ENCODE measurements at places on chromosomes 7 and 10.
A peak's percentile ranks its signal among the peaks of the same experiment; 100 is the strongest.

- DNase-seq = no peak
Measured at GRCh38 chr10:58237014-58237834, 30.5 kb downstream of the IPMK start.

DNA sequence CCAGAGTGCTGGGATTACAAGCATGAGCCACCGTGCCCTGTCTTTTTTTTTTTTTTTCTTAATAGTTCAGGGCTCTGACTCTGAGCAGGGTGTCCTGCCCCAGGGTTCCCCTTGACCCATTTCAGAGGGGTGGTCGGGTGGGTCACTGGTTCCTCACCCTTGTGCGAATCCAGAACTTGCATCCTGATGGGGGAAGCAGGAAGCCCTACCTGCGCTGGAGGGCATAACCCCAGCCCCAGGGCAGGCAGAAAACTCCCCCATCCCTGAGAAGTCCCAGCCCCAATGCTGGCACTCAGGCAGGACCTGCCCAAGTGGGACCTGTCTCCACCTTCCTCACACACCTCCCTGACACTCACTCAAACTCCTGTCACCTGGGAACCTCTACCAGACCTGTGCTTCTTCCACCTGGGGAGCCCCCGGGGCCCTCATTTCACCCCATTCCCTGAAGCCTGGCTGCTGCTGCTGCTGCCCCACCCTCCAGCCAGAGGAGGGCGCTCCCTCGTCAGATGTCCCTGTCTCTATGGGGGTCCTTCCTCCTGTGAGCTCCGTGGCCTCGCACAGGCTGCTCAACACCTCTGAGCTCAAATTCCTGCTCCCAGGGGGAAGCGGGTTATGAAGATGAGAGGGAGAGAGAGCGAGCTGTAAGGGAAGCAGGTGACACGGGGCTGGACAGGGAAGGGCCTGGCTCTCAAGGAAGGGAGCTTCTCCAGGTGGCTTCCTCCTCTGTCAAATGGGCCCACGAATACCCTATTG, 15.1 kb upstream of the ZNF273 start:
- DNase-seq = no peak

DNA sequence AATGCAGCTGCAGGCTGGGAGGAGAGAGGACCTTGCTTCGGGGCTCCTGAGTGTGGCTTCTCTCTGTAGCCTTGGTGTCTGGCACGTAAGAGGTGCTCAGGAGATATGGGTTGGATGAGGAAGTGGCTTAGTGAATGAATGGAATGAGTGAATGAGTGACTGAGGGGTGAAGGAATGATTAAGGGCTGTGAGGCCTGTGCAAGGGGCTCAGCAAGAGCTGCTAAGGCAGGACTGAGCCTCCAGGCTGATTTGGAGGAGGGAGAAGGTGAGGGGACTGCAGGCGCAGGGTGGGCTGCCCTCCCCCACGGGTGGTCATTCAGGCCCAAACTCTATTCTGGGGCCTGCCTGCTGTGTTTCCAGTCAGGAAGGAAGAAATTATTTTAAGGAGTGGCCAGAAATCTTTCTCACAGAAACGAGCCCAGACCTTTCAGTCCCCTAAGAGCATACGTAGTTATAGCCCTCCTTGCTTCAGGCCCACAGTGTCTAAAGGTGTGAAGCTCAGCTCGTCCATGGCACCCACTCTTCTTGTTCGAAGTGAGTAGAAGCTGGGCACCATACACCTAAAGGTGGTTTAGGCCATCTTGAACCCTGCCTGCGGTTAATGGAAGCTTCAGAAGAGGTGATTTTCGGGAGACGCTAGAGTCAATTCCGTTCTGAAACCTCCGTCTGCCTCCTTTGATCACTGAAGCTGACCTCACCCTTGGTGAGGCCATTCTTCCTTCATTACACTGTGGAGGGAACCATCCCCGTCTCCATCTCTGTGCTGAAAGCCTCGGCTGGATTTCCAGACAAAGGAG, 49.5 kb upstream of the SAMD8 start:
- no peak for DNase-seq

DNA sequence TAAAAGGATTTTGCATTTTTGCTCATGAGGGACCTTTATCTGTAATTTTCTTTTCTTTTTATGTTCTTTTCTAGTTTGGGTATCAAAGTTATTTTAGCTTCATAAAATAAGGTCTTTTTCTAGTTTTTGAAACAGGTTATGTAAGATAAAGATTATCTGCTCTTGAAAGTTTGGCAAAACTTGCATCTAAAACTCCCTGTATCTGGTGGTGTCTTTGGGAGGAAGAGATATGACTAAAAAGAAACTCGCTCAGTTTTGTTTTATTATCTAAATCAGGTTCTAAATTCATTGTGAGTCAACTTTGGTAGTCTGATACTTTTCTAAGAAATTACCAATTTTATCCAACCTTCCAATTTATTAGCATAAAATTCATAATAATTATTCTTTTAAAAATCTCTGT, 55.1 kb downstream of the VCL start:
- DNase-seq = no peak

- no peak for DNase-seq
Measured at GRCh38 chr10:110820321-110820814, 51.4 kb upstream of the PDCD4 start.

DNA sequence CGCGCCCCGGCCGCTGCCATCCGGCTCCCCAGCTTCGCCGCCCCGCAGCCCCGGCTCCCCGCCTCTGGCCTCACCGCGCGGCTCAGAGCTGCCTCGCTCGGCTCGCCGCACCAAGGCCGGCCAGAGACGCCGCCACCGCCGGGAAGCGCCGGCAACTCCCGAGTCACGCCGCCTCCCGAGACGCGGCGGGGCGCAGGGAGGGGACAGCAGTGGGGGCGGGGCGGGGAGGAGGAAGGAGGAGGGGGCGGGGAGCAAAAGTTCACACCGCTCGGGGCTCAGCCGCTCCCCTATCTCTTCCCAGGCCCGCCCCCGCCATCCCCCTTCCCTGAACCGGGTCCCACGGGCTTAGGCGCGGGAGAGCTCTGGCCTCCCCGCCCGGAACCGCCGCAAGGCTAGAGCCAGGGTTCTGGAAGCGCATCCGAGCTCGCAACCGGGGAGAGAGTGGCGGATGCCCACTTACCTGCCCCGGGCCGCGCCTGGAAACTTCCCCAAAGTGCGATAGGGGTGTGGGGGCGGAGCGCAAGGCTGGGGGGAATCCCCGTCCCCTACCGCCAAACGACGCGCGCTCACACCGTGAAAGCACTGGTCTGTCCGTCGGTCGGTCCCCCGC, 1.0 kb downstream of the CHST15 start:
- DNase-seq = no peak

DNA sequence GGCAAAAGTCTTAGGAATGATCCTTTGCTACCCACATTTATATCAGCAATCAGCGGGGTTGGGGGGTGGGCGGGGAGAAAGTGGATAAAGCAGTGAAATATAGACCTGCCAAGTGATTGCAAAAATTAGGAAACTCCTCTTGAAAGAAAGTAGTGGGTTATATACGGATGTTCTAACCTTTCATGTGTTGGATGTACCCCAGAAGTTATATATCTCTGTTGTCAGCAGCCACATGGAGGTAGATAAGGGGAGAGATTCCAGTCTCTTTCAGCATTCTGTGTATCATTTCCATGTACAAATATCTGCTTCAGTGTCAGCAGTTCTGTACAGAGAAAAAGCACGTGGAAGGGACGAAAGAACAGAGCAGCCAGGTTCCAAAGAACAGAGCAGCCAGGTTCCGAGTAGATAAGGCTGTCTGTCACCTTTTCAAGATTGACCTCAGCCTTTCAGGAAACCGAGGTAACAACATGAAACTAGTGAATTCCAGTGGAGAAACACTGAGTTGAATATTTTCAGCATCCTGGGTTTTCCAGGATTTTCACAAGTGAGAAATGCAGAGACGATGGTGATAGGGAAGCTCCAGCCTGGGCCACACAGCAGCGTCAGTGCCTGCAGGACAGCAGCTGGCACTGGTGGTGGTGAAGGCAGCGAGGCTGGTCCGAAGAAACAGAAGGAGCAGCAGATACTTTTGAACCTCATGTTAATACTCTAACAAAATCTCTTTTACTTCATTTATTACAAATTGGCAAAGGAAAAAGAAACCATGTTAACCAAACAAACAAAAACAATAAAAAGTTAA, 212.3 kb downstream of the C7orf25 start:
- no peak for DNase-seq

- DNase-seq = no peak
Measured at GRCh38 chr7:41592236-41592635, 110.7 kb downstream of the INHBA start.

DNA sequence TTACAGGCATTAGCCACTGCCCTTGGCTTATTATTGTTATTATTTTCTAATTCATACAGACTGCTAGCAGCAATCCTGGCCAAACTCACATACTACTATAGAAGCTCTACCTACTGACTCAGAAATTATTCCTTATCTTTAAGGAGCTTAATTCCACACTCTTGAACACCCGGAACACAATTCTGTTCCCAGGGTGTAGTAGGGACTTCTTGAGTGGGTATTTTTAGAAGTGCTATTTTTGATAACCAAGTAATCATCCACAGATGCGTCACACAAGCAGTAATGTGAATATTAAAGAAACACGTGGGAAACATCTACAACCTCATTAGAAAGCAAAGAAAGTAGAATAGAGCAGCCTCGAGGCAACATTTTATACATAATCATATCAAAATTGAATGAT, 149.2 kb downstream of the PTEN start:
- DNase-seq = no peak

DNA sequence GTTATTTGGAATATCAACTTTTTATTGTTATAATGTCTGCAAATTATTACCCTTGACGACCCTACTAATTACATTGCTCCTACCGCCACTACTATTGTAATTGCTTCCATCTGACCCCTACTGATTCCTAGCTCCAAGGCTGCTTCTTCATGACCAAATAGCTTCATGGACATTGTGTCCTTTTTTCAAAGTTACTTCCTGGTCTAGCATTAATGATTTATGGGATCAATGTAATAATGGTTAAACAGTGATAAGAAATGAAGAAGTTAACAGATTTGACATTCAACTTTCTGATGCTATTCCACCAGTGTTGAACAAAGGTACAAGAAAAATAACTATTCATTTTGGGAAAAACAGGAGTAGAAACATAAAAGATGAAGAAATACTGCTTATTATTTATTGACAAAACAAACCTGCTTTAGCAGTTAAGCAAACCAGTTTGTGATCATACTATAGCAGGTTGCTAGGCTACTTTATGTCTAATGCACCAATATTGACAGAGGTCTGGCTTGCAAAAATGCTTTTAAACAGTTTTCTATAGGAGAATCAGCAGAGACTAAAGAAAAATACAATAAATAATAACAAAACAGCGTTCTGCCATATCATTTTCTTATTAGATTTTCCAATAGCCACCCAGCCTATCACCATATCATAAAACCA, 125.8 kb downstream of the PCLO start:
- DNase-seq = no peak

DNA sequence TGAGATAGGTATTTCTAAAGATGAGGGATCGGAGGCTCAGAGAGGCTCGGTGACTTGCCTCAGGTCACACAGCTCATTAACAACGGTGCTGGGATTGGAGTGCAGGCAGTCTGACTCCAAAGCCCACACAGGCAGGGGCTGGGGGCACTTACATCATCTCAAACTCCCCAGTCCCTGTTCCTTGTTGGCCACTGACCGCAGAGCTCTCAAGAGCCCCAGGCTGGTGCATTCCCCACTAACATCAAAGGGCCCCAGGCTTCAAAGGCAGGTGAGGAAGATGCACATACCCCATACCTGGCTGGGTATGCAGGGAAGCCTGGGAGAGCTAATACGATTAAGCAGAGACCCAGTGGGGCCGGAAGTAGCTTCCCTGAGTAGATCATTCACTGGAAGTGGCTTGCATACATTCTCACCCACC, 13.7 kb upstream of the NODAL start:
- no peak for DNase-seq

- peak; percentile 73 for DNase-seq
Measured at GRCh38 chr10:13099666-13100348, at the start of gene OPTN. OPTN (plus strand) TSS chr10:13100163; CDS start chr10:13109123, 8,960 bp downstream.

DNA sequence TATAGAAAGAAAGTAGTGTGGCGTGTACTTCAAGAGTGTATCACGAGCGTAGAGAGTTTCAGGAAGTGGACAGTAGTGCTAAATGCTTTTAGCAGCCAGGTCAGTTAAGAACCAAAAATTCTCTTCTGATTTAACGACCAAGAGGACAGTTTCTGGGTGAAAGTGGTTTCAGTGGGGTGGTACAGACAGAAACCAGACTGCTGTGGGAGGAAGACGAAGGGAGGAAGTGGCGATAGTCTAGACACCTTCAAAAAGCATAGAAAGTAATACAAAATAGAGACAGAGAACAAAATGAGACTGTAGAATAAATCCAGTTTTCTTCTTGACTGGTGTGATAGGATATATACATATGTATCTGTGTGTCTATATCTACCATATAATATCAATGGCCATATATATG, 93.5 kb downstream of the MBL2 start:
- no peak for DNase-seq

- DNase-seq = no peak
Measured at GRCh38 chr10:129891806-129892205, 72.3 kb downstream of the EBF3 start.

GRCh38 chr7:23471106-23471859, 992 bp upstream of the IGF2BP3 start:
- DNase-seq = peak; percentile 84

GRCh38 chr7:80851896-80852476, 66.9 kb downstream of the SEMA3C start:
- DNase-seq = no peak

DNA sequence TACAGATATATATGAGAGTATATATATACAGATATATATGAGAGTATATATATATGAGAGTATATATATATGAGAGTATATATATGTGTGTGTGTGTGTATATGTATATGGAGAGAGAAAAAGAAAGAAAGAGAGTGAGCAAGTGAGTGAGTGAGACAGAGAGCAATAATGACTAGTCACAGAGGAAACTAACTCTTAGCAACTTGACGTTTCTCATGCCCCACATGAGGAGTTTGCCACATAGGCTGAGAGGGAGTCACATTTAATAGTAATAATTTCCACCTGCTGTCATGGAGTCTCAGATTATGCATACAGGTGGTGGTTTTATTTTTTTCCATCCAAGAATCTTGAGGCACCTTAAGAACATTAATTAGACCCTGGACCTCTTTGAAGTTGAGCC, 199.9 kb downstream of the GATA3 start:
- DNase-seq = no peak

GRCh38 chr7:98075801-98076200, 30.9 kb upstream of the LMTK2 start:
- no peak for DNase-seq

GRCh38 chr10:69492091-69492745, 41.0 kb downstream of the TSPAN15 start:
- no peak for DNase-seq

DNA sequence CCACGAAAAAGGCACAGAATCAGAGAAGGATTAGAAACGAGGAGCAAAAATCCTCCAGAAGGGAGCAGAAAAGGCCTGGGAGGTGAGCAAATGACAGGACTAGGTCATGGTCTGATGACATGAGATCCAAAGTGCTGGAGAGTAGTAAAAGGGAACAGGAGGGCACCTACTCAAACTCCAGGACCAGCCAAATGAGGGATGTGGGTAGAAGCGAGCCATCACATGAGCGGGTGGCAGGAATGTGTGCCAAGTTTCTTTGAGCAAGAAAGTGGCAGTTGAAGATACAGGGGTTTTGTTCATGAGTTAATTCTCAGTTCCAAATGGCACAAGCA, 112.6 kb downstream of the RNF32 start:
- DNase-seq = no peak

Measured in NCI-H1694 (cell line).